ENCODE measurements at places on chromosomes 5 and 9. TPM values are rescaled to one million over a fixed set of nuclear protein-coding genes. Genes with fewer than 3 reads are reported as not detected.
A peak's percentile ranks its signal among the peaks of the same experiment; 100 is the strongest.

Gene FAM153A
- total RNA-seq: not detected

Gene MCTP1
- 20.9 TPM for total RNA-seq

Gene CER1
- not detected for total RNA-seq

Gene DOCK8
- total RNA-seq: 0.32 TPM

Gene PCBD2
- 4.7 TPM for total RNA-seq

Gene PDE6A
- total RNA-seq: not detected

Gene BTNL9
- total RNA-seq: not detected

Gene THBS4
- under 0.01 TPM for total RNA-seq

Gene FABP6
- total RNA-seq: not detected

Gene FOXD4L4
- not detected for total RNA-seq

Gene CA9
- total RNA-seq: under 0.01 TPM

Gene CD14
- 0.97 TPM for total RNA-seq

DNA sequence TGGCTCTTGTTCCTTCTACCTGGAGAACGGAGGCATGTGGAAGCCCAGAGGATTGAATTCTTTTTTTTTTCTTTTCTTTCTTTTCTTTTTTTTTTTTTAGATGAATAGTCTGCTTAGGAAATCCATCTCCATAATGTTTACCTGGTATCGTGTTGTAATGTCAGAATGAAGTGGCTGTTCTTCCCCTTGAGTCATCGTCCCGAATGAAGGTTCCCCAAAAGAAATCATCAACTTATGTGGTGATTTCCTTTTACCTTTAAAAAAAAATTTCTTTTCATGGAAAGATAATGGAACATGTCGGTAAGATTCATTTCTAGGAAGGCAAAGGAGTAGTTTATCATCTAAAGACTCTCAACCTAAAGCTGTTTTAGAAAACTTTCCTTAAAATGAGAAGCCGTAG is 59.7 kb downstream of the DOCK8 start:
- DNase-seq: no peak

DNA sequence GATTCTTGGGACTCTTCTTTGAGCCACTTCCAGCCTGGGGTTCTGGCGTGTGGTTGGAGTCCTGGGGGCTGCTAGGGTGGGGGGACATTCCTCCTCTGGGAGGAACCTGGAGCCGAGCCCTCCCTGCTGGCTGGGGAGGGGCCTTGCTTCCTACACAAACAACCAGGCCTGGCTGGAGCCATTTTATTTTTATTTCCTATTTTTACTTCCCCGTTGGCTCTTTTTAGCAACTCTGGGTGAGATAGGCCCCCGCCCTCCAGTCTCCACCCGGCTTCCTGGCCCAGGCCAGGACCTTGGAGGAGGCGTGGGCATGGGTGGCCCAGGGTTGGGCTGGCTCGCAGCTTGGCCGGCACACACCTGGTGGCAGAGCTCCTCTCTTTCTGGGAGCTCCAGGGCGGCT is 15.1 kb downstream of the RXRA start:
- DNase-seq: no peak

- DNase-seq: no peak
Measured at GRCh38 chr5:65951330-65951729, 25.0 kb downstream of the ERBIN start.

GRCh38 chr5:122392824-122393223 is 80.8 kb downstream of the SNCAIP start:
- peak; percentile 96 for DNase-seq

DNA sequence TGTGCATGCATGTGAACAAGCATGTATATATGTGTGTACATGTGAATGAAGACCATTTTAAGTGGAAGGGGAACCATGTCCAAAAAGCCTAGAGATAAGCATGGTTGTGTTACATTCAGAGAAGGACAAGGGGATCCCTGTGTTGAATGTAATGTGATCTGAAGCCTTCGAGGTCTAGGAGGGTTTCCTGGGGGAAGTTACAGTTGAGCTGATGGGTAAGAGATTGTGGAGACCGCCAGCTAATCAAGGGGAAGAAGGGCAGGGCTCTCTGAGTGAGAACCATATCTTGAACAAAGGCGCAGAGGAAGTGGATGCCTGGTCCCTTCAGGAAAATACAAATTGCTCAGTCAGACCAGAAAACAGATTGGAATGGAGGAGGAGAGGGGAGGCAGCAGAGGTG is 45.5 kb upstream of the TNFSF15 start:
- DNase-seq: no peak

- peak; percentile 67 for DNase-seq
Measured at GRCh38 chr5:59673438-59674058, 220.0 kb downstream of the PDE4D start.

GRCh38 chr9:127316586-127317323 is 52.2 kb downstream of the GARNL3 start:
- no peak for DNase-seq

- no peak for DNase-seq
Measured at GRCh38 chr5:168312606-168313295, 21.3 kb downstream of the WWC1 start.

DNA sequence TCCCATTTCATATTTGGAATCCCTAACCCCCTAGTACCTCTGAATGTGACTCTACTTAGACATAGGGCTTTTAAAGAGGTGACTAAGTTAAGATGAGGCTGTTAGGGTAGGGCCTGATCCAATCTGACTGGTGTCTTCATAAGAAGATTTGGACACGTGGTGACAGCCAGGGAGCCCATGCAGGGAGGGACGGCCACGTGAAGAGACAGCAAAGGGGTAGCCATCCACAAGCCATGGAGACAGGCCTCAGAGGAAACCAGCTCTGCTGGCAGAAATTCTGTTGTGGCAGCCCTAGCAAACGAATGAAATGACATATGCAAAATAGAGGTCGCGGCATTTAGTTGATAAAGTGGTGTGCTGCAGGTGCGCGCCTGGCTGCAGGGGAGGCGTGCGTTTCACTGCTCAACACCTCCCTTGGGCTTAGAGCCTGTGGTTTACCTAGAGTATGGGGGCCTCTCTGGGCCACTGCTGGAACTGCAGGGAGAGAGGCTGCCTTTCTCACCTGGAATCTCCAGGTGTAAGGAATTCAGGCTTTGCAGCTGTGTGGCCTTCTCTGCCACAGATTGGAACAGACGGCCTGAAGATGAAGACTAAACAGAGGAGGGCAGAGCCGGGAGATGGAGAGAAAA is 7.1 kb upstream of the AFAP1L1 start:
- DNase-seq: no peak

DNA sequence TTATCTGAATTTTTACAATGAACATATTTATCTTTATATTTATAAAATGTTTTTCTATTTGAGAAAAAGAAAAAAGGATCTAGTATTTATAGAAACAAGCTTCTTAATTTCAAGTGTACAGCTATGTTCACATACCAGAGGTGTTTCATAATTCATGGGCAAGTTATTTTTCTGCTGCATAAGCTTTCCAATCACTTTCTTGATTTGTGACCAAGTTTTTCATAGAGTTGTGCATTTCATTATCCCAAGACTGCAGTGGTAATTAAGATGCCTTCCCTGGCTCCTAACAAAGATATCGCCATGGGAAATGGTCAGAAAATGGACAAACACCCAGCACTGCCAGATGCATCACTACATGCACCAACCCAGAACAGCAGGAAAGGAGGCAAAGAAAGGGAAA is 124.6 kb downstream of the GNAQ start:
- DNase-seq: no peak

GRCh38 chr5:60274747-60275146 is 381.2 kb upstream of the PDE4D start:
- no peak for DNase-seq

DNA sequence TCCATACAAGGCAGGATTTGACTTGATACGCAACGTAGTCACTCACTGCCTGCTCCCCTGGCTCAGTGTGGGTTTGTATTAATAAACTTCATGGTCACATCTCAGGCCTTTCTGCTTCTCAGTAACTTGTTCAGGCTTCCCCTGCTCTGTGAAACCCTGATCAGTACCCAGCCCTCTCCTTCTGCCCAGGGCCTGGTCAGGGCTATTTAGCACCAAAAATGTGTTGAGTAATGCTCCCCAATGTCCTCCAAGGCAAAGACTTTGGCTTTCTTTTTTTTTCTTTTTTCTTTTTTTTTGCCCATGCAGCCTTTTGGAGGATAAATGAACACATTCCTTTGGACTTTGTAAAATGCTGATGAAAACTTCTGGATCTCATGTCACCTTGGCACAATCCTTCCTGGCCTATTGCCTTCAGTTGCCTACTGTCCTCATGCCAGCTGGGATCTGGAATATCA is 399.2 kb upstream of the KLF4 start:
- DNase-seq: no peak

DNA sequence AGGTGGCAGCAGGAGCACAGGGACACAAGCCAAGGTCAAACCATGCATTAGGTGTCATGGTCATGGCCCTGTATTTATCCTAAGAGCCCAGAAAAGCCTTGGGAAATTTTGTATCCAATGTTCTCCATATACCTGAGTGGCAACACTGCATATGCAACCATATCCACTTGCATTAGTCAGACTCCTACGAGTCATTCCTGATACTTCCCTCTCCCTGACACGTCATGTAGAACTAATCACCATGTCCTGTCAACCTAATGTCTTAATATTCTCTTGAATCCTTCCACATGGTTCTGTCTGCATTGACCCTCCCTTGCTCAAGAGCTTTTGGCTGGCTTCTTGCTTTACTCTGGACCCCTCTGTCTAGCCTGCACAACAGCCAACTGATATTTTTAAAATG is 9.4 kb downstream of the SCGB3A2 start:
- DNase-seq: no peak

Data from fibroblast of villous mesenchyme (primary cell).